ENCODE measurements at places on chromosomes 4 and X. TPM values are rescaled to one million over a fixed set of nuclear protein-coding genes. Genes with fewer than 3 reads are reported as not detected.
A peak's percentile ranks its signal among the peaks of the same experiment; 100 is the strongest.

- no peak overlapping the region for H3K4me3 ChIP-seq
- no peaks in the 10 kb centered on the region for H3K36me3 ChIP-seq
- DNase-seq = peak; percentile 29
Measured at GRCh38 chrX:68895341-68895755, 66.5 kb downstream of the EFNB1 start.

GRCh38 chrX:29852767-29853166 is 362.6 kb upstream of the MAGEB2 start:
- no peaks in the 10 kb centered on the region for H3K36me3 ChIP-seq
- no peak overlapping the region for H3K27ac ChIP-seq
- H3K4me1 ChIP-seq = no peaks in the 10 kb centered on the region
- DNase-seq = no peak

GRCh38 chr4:148173397-148174017 is 268.7 kb downstream of the NR3C2 start:
- no peak overlapping the region for H3K27ac ChIP-seq
- no peaks in the 10 kb centered on the region for H3K27me3 ChIP-seq
- no peaks in the 10 kb centered on the region for H3K4me1 ChIP-seq

DNA sequence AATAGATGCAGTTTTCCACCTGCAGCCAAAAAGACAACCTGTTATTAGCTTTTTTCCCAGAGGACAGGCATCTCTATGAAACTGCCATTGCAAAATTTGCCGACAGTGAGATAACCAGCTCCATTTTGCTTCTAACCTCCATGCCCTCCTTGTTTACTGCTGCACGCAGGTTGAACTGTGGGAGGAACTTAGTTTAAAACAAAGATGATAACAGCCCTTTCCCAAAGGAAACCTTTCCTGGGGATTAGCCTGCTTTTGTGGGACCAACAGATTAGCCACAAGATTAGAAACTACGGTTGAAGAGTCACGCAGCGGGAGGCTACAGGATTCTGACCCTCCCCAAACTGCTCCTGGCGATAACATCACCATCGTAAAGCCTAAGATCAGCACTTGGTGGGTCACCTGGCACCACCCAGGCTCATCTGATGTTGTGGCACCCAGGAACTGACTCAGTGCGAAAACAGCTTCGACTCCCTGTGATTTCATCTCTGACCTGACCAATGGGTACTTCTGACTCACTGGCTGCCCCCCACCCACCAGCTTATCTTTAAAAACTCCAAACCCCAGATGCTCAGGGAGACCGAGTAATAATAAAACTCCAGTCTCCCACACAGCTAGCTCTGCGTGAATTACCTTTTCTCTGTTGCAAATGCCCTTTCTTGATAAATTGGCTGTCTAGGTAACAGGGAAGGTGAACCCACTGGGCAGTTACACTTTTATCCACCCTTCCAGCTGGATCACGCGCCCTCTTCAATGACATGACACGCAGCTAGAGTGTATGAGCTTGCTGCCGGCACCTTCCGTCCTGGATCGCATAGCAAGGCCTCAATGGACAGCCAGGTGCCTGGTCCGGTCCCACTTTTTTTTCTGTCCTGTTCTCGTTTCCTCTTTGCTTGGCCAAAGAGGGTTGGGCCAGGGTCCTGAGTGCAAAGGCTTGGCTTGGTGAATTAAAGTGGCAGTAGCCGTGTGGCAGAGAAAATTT is 27.2 kb downstream of the NOP14 start:
- DNase-seq = no peak
- H3K27me3 ChIP-seq = no peaks in the 10 kb centered on the region

DNA sequence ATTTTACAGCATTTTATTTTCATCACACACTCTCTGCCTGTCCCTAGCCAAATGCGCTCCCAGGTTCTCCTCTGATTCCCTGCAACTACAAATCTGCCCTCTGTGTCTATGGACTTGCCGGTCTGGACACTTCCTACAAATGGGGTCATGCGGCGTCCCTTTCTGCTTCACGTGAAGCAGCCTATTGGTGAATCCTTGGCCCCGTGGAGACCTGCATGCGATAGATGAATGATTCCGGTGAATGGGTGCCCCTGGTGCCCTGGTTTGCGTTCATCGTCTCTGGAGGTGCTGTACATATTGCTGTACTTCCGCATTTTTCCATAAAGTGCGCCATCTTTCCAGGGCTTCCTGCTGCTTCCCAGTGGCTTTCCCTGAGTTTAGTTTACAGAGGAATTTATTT is 27.5 kb upstream of the CLCN4 start:
- peaks cover 3% of the 10 kb centered on the region for H3K4me1 ChIP-seq
- no peak overlapping the region for H3K27ac ChIP-seq
- peaks cover 41% of the 10 kb centered on the region for H3K27me3 ChIP-seq
- no peaks in the 10 kb centered on the region for H3K36me3 ChIP-seq
- no peak overlapping the region for H3K4me3 ChIP-seq

DNA sequence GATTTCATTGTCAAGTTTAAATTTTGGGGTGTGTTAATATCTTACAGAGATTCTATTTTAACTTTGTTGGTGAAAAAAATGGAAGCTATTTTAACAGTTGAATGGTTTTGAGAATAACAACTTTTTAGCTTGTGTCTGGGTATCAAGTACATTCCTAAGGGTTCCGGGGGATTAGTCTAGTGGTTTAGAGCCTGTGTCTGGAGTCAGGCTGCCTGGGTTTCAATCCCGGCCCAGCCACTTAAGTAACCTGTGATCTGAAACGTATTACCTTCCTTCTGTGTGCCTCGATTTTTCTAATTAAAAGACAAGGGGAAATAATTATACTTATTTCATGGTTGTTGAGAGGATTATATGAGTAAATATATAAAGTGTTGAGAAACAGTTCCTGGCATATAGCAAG is 288.6 kb upstream of the NR3C2 start:
- H3K27ac ChIP-seq = no peak overlapping the region
- H3K4me1 ChIP-seq = no peaks in the 10 kb centered on the region
- no peaks in the 10 kb centered on the region for H3K27me3 ChIP-seq

GRCh38 chr4:7121866-7122653 is 54.2 kb upstream of the GRPEL1 start:
- no peak for DNase-seq
- no peak overlapping the region for H3K4me3 ChIP-seq
- no peaks in the 10 kb centered on the region for H3K4me1 ChIP-seq

DNA sequence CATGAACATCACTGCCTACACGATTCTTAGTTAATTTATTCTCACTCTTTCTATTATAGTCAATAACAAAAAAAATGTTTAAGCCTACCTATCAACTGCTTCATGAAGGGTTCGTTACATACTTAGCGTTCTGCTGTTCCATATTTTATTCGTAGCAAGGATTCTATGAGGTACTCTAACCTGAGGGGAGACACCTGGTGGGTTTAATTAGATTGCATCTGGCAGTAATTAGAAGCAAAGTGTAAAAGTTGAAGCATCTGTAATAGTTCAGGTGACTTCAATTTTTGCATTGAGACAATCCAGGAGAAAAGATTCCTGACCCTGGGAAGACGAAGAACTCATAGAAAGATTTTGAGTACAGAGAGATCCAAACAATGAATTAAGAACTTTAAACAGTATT is 1655.8 kb upstream of the TENM3 start:
- DNase-seq = no peak
- no peaks in the 10 kb centered on the region for H3K36me3 ChIP-seq
- no peaks in the 10 kb centered on the region for H3K27me3 ChIP-seq
- H3K4me3 ChIP-seq = no peak overlapping the region
- H3K27ac ChIP-seq = no peak overlapping the region

- H3K27me3 ChIP-seq = no peaks in the 10 kb centered on the region
- no peaks in the 10 kb centered on the region for H3K36me3 ChIP-seq
- H3K27ac ChIP-seq = no peak overlapping the region
- no peak for DNase-seq
- H3K4me1 ChIP-seq = no peaks in the 10 kb centered on the region
Measured at GRCh38 chrX:10117301-10117700, 39.5 kb upstream of the CLCN4 start.

- no peak overlapping the region for H3K4me3 ChIP-seq
- H3K27ac ChIP-seq = no peak overlapping the region
- DNase-seq = no peak
- no peaks in the 10 kb centered on the region for H3K4me1 ChIP-seq
- no peaks in the 10 kb centered on the region for H3K27me3 ChIP-seq
Measured at GRCh38 chr4:98626350-98626749, 32.1 kb downstream of the TSPAN5 start.

DNA sequence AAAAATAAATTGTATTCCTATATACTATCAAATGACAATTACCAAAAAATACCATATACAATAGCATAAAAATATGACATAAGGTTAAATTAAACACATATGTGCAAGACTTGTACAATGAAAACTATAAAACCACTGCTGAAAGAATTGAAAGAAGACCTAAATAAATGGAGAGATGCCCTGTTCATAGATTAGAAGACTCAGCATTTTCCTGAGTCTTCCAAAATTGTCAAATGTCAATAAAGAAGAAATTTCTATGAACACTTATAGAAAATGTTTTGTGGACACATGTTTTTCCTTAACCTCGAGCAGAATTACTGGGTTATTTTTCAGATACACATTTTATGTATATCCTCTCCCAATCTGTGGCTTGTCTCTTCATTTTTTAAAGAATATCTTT is 103.1 kb upstream of the DCLK2 start:
- H3K4me1 ChIP-seq = no peaks in the 10 kb centered on the region
- DNase-seq = no peak
- no peaks in the 10 kb centered on the region for H3K27me3 ChIP-seq
- no peak overlapping the region for H3K4me3 ChIP-seq
- H3K36me3 ChIP-seq = no peaks in the 10 kb centered on the region

- no peaks in the 10 kb centered on the region for H3K36me3 ChIP-seq
- peaks cover 8% of the 10 kb centered on the region for H3K4me1 ChIP-seq
- no peak for DNase-seq
- no peaks in the 10 kb centered on the region for H3K27me3 ChIP-seq
- peak overlapping the region; percentile 89 for H3K27ac ChIP-seq
Measured at GRCh38 chrX:44842550-44843317, 1.1 kb upstream of the DUSP21 start.

GRCh38 chr4:39655876-39656275 is 17.2 kb upstream of the SMIM14 start:
- H3K4me1 ChIP-seq = no peaks in the 10 kb centered on the region
- no peaks in the 10 kb centered on the region for H3K27me3 ChIP-seq
- H3K27ac ChIP-seq = no peak overlapping the region
- DNase-seq = no peak

- DNase-seq = no peak
- H3K27me3 ChIP-seq = no peaks in the 10 kb centered on the region
- H3K4me3 ChIP-seq = no peak overlapping the region
Measured at GRCh38 chrX:124263743-124264142, 68.7 kb upstream of the TEX13D start.

GRCh38 chrX:49202022-49202421 is 2.0 kb upstream of the SYP start:
- H3K36me3 ChIP-seq = no peaks in the 10 kb centered on the region
- no peak for DNase-seq
- peaks cover 17% of the 10 kb centered on the region for H3K4me1 ChIP-seq
- H3K27ac ChIP-seq = no peak overlapping the region
- no peak overlapping the region for H3K4me3 ChIP-seq
- H3K27me3 ChIP-seq = no peaks in the 10 kb centered on the region

DNA sequence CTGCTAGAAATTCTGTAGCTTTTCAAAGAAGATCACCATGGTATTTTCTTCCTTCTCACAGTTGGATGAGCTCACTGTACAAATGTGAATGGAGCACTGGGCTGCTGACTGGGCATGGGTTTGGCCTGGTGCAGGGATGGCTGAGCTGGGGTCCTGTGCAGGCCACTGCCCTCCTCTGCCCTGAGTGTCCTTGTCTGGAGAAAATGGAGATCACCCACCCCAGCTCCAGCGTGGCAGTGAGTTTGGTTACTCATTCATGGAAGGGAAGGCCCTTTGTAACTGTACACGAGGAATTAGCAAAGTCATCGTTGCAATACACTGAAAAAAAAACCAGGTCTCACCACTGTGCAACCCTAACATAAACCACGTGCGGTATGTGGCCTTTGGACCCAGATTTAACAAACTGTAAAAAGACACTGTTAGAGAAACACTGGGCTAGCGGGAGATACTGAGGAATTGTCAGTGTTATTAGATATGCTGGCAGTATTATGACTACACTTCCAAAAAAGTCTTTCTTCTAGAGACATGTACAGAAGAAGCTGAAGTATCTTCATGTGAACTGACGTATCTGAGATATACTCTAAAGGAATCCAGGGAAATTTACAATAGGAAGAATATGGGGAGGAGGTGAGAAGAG is 16.1 kb upstream of the TBC1D14 start:
- peaks cover 30% of the 10 kb centered on the region for H3K4me1 ChIP-seq
- no peaks in the 10 kb centered on the region for H3K27me3 ChIP-seq
- peak overlapping the region; percentile 80 for H3K27ac ChIP-seq
- DNase-seq = no peak
- H3K4me3 ChIP-seq = no peak overlapping the region

DNA sequence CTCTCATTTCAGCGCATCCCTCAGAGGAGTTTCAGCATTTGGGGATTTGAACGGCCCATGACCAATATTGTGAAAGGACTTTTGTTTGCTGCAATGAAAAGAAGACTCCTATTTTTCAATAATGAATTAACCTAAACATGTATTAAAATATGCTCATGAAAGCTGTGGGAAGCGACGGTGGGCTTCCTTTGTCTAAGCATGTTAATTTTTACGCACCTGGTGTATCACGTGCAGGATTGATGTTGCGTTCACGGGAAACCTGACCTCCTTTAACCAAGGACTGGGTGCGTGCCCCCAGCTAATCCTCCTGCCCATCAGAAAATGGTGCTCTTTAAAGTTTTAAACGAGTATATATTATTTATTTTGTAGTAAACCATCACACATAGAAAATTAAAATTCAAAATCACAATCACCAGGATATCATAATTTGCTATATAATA is 590 bp upstream of the CCDC110 start:
- H3K36me3 ChIP-seq = no peaks in the 10 kb centered on the region
- H3K27ac ChIP-seq = no peak overlapping the region
- peak overlapping the region; percentile 55 for H3K4me3 ChIP-seq
- H3K4me1 ChIP-seq = peaks cover 12% of the 10 kb centered on the region

DNA sequence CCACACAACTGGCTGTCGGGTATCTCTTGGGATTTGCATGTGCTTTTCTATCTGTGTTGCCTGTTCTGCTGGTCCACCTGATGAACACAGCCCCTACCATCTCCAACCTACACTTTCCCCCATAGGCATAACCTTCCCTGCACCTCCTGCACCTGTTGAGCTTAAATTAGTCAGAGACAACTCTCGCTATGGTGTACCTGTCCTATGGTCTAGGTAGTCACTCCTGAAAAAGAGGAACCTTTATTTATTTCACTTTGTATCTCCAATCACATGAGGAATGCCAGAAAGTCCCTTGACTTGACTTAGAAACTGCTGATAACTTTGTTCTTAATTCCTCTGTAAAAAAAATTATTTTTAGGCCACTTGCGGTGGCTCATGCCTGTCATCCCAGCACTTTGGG is 338.1 kb downstream of the DHRSX start:
- H3K4me3 ChIP-seq = no peak overlapping the region
- H3K27me3 ChIP-seq = no peaks in the 10 kb centered on the region
- H3K4me1 ChIP-seq = peaks cover 4% of the 10 kb centered on the region
- no peak overlapping the region for H3K27ac ChIP-seq
- no peaks in the 10 kb centered on the region for H3K36me3 ChIP-seq

The SMC1A gene
- 126 TPM for total RNA-seq

The FABP2 gene
- total RNA-seq = not detected

The NAA11 gene
- 24.4 TPM for total RNA-seq

The MAGED1 gene
- 31.3 TPM for total RNA-seq

The TAF7L gene
- not detected for total RNA-seq

The GJB1 gene
- total RNA-seq = 0.11 TPM

The DCAF8L2 gene
- not detected for total RNA-seq

The CDKL2 gene
- 0.16 TPM for total RNA-seq
